Osteocyte (in vitro differentiated cells): ENCODE measurements at places on chromosomes 2 and 18. TPM values are rescaled to one million over a fixed set of nuclear protein-coding genes. Genes with fewer than 3 reads are reported as not detected.

DNA sequence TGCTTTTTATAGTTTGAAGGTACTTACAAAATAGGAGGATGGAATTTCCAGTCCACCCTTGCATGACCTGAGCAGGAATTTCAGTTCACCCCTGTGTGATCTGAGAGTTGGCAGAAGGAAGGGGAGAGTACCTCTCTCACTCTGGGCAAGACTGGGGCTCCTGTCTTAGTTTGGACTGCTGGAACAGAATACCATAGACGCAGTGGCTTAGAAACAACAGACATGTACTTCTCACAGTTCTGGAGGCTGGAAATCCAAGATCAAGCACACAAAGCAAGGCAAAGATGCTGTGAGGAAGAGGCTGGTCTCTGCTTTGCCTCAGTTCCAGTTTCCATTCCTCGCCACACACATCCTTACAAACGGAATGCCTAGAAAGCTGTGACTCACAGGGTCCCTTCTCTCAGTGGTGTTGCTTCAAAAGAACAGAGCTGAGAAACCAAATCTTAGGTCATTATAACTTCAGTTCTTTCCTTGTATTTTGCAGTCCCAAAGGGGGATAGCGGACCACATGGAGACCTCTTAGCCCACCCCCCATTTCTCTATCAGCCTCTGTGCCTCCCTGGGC is 108.8 kb upstream of the HAAO start:
- peaks cover 28% of the 10 kb centered on the region for H3K4me1 ChIP-seq
- no peaks in the 10 kb centered on the region for H3K36me3 ChIP-seq
- H3K27ac ChIP-seq, result no peak overlapping the region
- no peaks in the 10 kb centered on the region for H3K27me3 ChIP-seq

DNA sequence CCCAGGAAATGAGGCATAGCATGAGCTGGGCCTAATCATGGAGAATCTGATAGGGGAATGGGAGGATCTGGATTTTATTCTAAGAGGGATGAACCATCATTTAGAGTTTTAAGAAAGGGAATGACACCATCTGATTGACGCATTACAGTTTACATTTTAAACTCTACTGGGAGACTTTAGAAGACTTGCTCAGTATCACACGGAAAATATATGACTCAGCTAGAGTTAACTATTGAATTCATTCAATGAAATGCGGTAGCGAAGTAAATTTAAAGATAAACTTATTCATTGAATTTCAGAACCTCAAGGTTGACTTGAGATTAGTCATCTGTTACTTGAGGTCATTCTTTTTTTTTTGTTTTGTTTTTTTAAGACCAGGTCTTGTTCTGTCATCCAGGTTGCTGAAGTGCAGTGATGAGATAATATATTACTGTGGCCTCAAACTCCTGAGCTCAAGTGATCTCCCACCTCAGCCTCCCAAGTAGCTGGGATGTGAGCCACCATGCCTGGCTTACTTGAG is 25.0 kb downstream of the MC4R start:
- DNase-seq, result no peak
- H3K36me3 ChIP-seq, result no peaks in the 10 kb centered on the region
- no peaks in the 10 kb centered on the region for H3K4me1 ChIP-seq
- H3K27ac ChIP-seq, result no peak overlapping the region

DNA sequence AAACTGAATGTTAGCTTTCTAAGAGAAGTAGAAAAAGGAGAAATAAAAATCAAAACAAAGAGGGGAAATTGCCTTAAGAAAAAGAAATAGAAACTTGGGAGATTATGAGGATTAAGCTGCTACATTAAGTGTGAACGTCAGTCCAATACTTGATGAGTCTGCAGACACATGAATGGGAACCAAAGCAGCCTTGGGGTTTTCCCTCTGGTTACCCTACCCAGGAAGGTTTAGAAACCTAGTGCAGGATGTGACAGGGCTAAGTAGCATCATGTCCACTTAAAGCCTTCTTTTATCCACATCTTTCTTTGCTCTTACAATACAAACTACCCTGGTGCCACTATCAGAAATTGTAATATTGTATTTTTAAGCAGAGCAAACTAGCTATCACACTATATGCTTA is 22.3 kb downstream of the SLC35F5 start:
- H3K27me3 ChIP-seq, result no peaks in the 10 kb centered on the region
- H3K27ac ChIP-seq, result no peak overlapping the region
- DNase-seq, result no peak

GRCh38 chr2:95001701-95002100 is 23.8 kb upstream of the MAL start:
- H3K27me3 ChIP-seq, result peaks cover 10% of the 10 kb centered on the region
- H3K27ac ChIP-seq, result no peak overlapping the region
- no peak for DNase-seq
- no peaks in the 10 kb centered on the region for H3K36me3 ChIP-seq
- peaks cover 3% of the 10 kb centered on the region for H3K4me1 ChIP-seq

GRCh38 chr2:66521291-66521922 is 86.5 kb downstream of the MEIS1 start:
- no peak overlapping the region for H3K4me3 ChIP-seq
- no peak overlapping the region for H3K27ac ChIP-seq
- DNase-seq, result no peak
- H3K36me3 ChIP-seq, result no peaks in the 10 kb centered on the region
- no peaks in the 10 kb centered on the region for H3K4me1 ChIP-seq
- no peaks in the 10 kb centered on the region for H3K27me3 ChIP-seq

DNA sequence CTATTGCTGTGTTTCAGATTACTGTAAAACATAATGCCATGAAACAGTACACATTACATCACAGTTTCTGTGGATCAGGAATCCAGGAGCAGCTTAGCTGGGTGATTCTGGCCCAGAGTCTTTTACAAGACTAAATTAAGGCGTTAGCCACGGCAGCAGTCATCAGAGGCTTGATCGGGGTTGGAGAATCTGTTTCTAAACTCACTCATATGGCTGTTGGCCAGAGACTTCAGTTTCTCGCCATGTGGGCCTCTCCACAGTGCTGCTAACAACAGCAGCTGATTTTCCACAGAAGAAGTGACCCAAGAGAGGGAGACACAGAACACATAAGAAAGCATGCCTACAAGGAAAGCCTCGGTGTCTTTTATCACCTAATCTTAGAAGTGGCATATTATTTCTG is 89.2 kb upstream of the MYO3B start:
- H3K4me1 ChIP-seq, result no peaks in the 10 kb centered on the region
- no peak for DNase-seq
- peaks cover 4% of the 10 kb centered on the region for H3K27me3 ChIP-seq

DNA sequence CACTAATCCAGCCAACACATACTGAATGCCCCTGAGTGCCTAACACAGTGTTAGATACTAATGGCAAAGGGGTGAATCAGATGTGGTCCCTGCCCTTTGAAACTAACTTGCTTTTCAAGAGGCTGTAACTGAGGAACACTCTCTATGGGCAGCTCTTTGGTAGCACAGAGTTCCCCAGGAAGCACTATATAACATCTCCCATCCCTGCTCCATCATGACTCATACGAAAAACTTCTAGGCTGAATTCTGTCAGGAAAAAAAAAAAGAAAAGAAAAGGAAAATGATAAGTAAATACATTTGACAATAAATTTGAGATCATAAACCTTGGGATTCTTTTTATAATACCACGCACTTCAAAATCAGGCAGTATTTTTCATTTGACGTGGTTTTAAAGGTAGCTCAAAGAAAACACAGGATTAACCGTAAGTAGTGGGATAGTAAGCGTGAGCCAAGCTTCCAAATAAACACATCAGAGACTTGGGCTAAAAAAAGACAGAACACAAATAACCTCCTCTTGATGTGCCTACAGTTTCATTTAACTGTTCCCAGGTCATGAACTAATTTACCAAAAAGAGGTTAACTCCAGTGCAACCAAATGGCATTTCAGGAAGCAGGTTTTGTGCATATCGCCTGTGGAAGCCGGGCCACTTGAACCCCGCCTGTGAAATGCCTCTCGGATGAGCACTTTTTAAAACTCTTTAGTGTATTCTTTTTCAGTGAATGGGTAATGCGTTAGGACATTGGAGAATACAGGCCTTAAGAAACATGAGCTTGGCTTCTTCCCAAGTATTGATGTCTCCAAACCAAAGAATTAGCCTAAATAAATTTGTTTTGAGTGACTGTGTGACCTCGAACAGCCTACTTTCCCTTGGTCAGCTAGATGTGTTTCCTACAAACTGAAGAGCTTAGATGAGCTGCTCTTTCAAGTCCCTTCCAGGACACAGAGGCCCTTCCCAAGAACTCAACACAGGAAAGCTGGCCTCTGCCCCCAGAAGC is 42.0 kb downstream of the RDH14 start:
- no peak overlapping the region for H3K4me3 ChIP-seq
- peaks cover 59% of the 10 kb centered on the region for H3K4me1 ChIP-seq
- DNase-seq, result no peak
- no peaks in the 10 kb centered on the region for H3K36me3 ChIP-seq

DNA sequence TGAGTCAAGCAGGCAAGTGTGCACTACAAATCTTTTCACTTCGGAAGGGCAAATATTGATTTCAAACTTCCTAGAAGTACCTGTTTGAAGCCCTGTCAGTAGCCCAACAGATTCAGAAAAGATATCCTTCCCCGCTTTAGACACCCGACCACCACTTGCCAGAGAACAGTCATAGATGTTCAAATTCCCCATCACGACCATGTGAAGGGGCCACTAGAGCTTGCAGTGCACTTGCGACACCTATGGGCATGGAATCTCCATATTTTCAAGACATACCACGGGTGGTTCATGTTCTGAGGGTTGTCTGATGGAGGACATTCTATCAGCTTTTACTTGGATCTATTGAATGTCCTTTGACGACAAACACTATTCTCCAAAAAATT is 23.8 kb downstream of the GNLY start:
- H3K4me1 ChIP-seq, result peaks cover 4% of the 10 kb centered on the region
- no peak overlapping the region for H3K4me3 ChIP-seq
- DNase-seq, result no peak
- no peak overlapping the region for H3K27ac ChIP-seq
- H3K27me3 ChIP-seq, result peaks cover 33% of the 10 kb centered on the region

Gene RNF144A
- total RNA-seq, result 9.0 and 9.6 TPM in 2 replicates

Gene CBLN2
- total RNA-seq, result not detected in 2 replicates

Gene ERFE
- 1.0 and 1.2 TPM in 2 replicates for total RNA-seq

Gene STAMBP
- 34.6 and 39.1 TPM in 2 replicates for total RNA-seq

Gene RIT2
- total RNA-seq, result not detected in 2 replicates

Gene RFX8
- total RNA-seq, result not detected in 2 replicates

Gene LDLRAD4
- total RNA-seq, result 18.7 and 20.4 TPM in 2 replicates

Gene GPR45
- total RNA-seq, result not detected in 2 replicates
